ENCODE measurements at places on chromosomes 5 and 9.

DNA sequence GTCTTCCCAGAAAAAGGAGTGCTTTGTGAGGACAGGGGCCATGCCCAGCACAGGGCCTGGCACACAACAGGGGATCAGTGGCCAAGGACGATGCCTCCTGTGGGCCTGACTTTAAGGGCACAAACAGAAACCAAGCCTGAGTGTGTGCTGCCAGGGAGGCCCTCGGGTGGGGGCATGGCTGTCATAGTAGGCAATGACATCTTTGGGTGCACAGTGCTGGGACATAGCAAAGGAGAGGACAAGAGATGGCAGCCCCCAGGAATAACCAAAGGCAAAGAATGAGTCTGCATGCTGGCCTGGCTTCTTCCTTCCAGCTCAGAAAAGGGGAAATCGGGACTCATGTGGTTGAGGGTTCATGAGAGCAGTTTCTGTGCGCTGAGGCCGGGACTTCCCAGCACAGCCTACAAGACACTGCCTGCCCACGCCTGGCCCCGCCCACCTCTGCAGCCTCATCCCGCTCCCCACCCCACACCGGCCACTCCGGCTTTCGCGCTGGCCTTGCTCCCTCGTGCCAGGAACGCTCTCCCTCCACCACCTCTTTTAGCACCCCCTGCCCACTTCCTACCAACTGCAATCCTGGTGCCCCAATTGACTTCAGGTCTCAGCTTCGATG lies 13.8 kb upstream of the LHX2 start:
- H3K27me3 ChIP-seq, result peaks cover 79% of the 10 kb centered on the region
- no peaks in the 10 kb centered on the region for H3K36me3 ChIP-seq
- no peak overlapping the region for H3K4me3 ChIP-seq
- peaks cover 2% of the 10 kb centered on the region for H3K4me1 ChIP-seq
- no peak overlapping the region for H3K27ac ChIP-seq

- H3K27me3 ChIP-seq, result no peaks in the 10 kb centered on the region
- H3K27ac ChIP-seq, result no peak overlapping the region
- no peaks in the 10 kb centered on the region for H3K36me3 ChIP-seq
- no peak for DNase-seq
These were observed 52.2 kb downstream of the PTCD2 start for GRCh38 chr5:72372331-72372730.

DNA sequence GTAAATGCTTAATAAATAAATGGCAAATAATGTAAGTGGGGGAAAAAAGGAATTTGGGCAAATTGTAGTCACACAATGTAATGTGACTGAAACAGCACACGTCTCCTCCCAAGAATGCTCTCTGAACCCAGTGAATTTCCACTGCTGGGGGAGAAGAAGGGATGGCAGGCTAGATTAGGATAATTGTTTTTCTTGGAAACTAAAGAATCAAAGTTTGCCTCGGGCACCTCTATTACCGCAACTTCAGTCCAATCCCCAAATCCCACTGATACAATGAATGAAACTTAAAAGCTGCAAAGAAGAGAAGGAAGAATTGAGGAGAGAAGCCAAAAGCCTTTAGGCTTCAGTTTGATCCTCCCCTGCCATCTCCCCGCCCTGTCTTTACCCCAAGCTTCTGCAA lies 423.2 kb upstream of the PAPPA start:
- DNase-seq, result no peak
- no peak overlapping the region for H3K4me3 ChIP-seq
- H3K4me1 ChIP-seq, result no peaks in the 10 kb centered on the region
- no peaks in the 10 kb centered on the region for H3K27me3 ChIP-seq
- H3K36me3 ChIP-seq, result no peaks in the 10 kb centered on the region

- H3K4me3 ChIP-seq, result no peak overlapping the region
- H3K36me3 ChIP-seq, result no peaks in the 10 kb centered on the region
- H3K27me3 ChIP-seq, result no peaks in the 10 kb centered on the region
- H3K27ac ChIP-seq, result peak overlapping the region; percentile 12
- H3K4me1 ChIP-seq, result peaks cover 9% of the 10 kb centered on the region
- DNase-seq, result peak; percentile 64
These were observed 499.5 kb downstream of the ENC1 start for GRCh38 chr5:74141053-74141452.

DNA sequence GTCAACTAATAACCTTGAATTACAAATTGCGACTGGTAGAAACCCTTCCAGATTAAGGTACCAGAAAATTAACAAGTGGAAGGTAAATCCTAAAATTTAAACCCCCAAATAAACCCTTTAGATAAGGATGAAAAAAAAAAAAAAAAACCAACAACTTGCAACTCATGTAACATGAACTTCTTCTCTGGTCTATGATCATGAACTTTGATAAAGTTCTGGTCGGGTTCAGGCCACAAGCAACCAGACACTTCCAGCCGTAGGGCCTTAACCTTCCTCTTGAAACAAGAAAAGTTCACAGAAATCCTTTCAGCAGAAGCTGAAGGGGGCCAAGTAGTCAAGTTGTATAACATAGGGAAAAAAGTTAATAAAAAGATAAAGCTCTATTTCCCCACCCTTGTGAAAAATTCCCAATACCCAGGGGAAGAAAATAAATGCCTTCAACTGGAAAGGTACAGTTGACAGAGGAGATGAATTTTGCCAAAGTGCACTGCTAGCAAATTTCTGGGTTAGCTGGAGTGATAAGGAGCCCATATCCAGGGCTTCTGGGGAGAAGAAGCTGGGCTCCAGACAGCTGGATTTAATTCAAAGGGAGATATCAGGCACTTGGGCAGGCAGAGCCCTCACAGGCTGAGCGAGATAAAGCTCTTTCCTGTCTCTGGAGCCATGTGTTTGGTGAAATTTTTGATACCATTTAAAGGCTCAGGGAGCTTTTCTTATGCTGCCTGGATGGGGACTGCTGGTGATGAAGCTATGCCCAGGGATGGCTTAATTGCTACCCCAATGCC lies 234.2 kb upstream of the PANK3 start:
- no peaks in the 10 kb centered on the region for H3K4me1 ChIP-seq
- H3K27me3 ChIP-seq, result no peaks in the 10 kb centered on the region
- DNase-seq, result no peak
- no peak overlapping the region for H3K27ac ChIP-seq
- no peaks in the 10 kb centered on the region for H3K36me3 ChIP-seq
- H3K4me3 ChIP-seq, result no peak overlapping the region

DNA sequence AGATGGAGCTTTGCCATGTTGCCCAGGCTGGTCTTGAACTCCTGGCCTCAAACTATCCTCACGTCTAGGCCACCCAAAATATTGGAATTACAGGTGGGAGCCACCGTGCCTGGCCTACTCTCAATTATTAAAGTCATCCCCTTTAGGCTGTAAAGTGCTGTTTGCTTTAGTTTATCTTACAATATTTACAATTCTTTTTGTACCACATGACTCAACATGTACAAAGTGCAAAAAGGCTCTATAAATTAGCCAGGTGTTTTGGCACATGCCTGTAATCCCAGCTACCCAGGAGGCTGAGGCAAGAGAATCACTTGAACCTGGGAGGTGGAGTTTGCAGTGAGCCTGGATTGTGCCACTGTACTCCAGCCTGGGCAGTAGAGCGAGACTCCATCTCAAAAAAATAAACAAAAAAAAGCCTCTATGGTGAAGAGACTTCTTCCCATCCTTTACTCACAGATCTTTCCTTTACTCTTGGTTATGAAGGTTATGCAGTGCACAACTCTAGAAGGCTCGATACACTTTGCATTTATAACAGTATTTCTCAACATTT lies 28.5 kb upstream of the MLLT3 start:
- no peaks in the 10 kb centered on the region for H3K36me3 ChIP-seq
- H3K27me3 ChIP-seq, result no peaks in the 10 kb centered on the region
- H3K27ac ChIP-seq, result no peak overlapping the region
- H3K4me1 ChIP-seq, result no peaks in the 10 kb centered on the region
- H3K4me3 ChIP-seq, result no peak overlapping the region

- H3K36me3 ChIP-seq, result no peaks in the 10 kb centered on the region
- H3K4me3 ChIP-seq, result no peak overlapping the region
- no peaks in the 10 kb centered on the region for H3K4me1 ChIP-seq
- DNase-seq, result no peak
- H3K27ac ChIP-seq, result no peak overlapping the region
These were observed 308.8 kb downstream of the IRX2 start for GRCh38 chr5:2442496-2443354.

GRCh38 chr9:9747787-9748186 lies 865.0 kb downstream of the PTPRD start:
- no peak overlapping the region for H3K27ac ChIP-seq
- no peaks in the 10 kb centered on the region for H3K27me3 ChIP-seq
- H3K4me3 ChIP-seq, result no peak overlapping the region
- DNase-seq, result peak; percentile 43

- peak; percentile 93 for DNase-seq
- H3K36me3 ChIP-seq, result peaks cover 3% of the 10 kb centered on the region
- peaks cover 25% of the 10 kb centered on the region for H3K4me1 ChIP-seq
- H3K4me3 ChIP-seq, result no peak overlapping the region
- H3K27ac ChIP-seq, result peak overlapping the region; percentile 63
- no peaks in the 10 kb centered on the region for H3K27me3 ChIP-seq
These were observed 168.9 kb downstream of the MAPKAP1 start for GRCh38 chr9:125538092-125538473.

DNA sequence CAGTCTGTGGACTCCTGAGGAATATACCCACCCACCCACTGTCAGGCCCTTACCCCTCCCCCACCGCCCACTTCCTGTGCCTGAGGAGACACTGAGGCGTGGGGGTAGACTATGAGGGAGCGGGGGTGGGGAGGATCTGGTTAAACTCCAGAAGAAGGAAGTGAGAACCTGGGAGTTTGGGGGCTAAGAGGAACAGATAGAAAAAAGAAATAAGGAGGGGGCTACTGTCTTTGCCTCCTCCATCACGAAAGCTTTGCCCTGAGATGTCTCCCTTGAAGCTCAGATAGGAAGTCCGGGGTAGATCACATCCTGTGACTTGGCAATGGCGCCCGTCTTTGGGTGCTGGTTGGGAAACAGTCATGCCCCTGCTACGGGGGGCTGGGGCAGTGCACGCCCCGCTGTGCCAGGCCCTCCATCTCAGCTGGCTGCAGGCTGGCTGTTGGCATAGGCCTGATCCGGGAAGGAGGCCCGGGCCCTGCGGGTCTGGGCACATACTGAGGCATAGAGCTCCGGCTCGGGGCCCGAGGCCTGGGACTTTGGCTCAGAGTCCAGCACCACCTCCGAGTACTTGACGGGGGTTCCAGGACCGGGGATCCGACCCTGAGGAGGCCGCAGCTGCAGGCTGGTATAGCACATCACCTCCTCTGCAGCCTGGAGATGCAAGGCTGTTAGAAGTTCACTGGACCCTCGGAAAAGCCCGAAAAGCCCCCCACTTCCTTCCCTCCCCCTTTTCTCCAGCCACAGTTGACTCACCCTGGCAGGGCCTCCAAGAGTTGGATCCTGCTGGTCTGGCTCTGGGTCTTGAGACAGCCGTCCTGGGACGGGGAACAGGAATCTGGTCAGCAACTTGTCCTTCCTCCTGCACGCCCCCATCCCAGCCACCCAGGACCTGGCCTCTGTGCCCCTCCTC lies 1.0 kb downstream of the SIT1 start:
- no peak overlapping the region for H3K4me3 ChIP-seq
- peak; percentile 8 for DNase-seq
- H3K27me3 ChIP-seq, result no peaks in the 10 kb centered on the region
- H3K36me3 ChIP-seq, result no peaks in the 10 kb centered on the region
- peaks cover 16% of the 10 kb centered on the region for H3K4me1 ChIP-seq
- H3K27ac ChIP-seq, result no peak overlapping the region

- no peak for DNase-seq
- no peaks in the 10 kb centered on the region for H3K27me3 ChIP-seq
- no peak overlapping the region for H3K4me3 ChIP-seq
- peaks cover 18% of the 10 kb centered on the region for H3K4me1 ChIP-seq
- H3K27ac ChIP-seq, result no peak overlapping the region
These were observed 161.3 kb downstream of the MACROH2A1 start for GRCh38 chr5:135237748-135238103.

DNA sequence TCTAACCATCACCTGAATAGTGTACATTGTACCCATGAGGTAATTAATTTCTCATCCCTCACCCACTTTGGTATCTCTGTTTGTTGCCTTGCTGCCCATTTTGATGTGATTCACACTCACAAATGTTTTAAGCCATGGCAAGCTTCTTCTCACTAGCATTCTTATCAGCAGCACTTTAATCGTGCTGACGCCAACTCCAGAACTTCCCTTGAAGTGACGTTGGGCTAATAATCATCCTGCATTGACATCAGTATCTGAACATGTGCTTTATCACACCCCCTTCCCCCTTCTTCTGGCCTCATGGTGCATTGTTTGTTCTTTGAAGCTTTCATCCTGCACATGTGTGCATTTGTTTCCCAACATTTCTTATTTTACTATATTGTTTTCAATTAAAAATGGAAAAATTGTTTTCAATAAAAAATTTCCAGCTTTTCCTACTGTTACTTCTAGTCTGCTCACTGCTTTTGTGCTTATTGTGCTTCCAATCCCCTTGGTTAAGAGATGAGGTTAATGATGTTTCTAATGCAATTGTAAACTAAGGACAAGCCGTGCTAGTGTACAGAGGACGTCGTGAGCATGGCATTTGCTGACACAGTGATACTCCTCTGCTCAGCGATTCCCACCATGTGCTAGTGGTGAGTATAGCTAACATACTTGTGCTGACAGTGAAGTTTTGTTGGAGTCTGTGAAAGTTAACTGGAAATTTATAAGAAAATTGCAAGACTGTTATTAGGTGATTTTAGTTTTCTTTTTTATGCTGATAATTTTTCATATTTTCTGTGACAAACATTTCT lies 238.5 kb downstream of the KDM4C start:
- no peak for DNase-seq
- H3K27me3 ChIP-seq, result no peaks in the 10 kb centered on the region
- H3K27ac ChIP-seq, result no peak overlapping the region
- peaks cover 2% of the 10 kb centered on the region for H3K36me3 ChIP-seq
- H3K4me3 ChIP-seq, result no peak overlapping the region
- no peaks in the 10 kb centered on the region for H3K4me1 ChIP-seq

DNA sequence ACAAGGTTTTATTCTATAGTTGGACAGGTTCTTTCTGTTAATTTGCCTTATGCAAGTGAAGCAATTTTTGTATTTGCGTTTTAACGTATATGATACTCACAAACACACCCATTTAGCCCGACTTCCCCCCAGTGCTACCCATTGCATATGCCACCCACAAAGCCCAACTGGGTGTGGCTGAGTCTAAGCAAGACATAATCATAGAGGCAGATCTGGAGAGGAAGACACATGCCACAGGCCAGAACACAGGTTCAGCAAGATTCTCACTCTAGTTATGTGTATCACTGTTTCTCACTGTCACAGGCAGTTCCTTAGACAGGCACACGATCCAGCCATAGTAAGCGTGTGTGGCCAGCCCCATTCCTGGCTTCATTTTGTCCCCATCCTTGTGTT lies 29.0 kb upstream of the PUM3 start:
- H3K27me3 ChIP-seq, result peaks cover 45% of the 10 kb centered on the region
- H3K36me3 ChIP-seq, result no peaks in the 10 kb centered on the region
- no peak overlapping the region for H3K27ac ChIP-seq

DNA sequence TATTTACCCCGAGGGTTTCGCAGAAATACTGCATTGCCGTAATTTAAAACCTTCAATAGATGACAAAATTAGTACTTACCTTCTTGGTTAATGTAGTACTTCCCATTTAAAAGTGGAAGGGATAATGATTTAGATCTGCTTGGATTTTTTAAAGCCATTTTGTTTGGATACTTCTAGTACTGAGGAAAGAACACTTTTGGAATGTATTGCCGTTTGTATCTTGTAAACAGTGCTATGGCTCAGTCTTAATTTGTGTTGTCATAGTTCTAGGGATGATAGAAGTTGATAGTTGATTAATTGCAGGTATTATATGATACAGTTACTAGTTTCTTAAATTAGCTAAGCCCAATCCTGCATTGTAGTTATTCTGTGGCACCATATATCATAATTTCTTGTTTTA lies 33.1 kb downstream of the TNPO1 start:
- H3K27me3 ChIP-seq, result no peaks in the 10 kb centered on the region
- peak overlapping the region; percentile 93 for H3K4me3 ChIP-seq
- peaks cover 27% of the 10 kb centered on the region for H3K36me3 ChIP-seq
- no peak for DNase-seq
